ENCODE measurements at places on chromosomes 16 and 17. TPM values are rescaled to one million over a fixed set of nuclear protein-coding genes. Genes with fewer than 3 reads are reported as not detected.

- H3K4me3 ChIP-seq = no peak overlapping the region
- no peaks in the 10 kb centered on the region for H3K36me3 ChIP-seq
These were observed 12.6 kb upstream of the SRRM2 start for GRCh38 chr16:2739625-2740430.

- no peak for DNase-seq
- H3K27ac ChIP-seq = no peak overlapping the region
- no peak overlapping the region for H3K4me3 ChIP-seq
- H3K4me1 ChIP-seq = peaks cover 20% of the 10 kb centered on the region
These were observed 36.5 kb downstream of the FANCA start for GRCh38 chr16:89779909-89780305.

- no peaks in the 10 kb centered on the region for H3K4me1 ChIP-seq
- no peak overlapping the region for H3K4me3 ChIP-seq
- no peak for DNase-seq
- no peaks in the 10 kb centered on the region for H3K36me3 ChIP-seq
- H3K27ac ChIP-seq = no peak overlapping the region
These were observed 624.5 kb downstream of the RBFOX1 start for GRCh38 chr16:7957151-7957550.

GRCh38 chr17:58985367-58985766 is 121.3 kb downstream of the TRIM37 start:
- no peak overlapping the region for H3K27ac ChIP-seq
- H3K27me3 ChIP-seq = no peaks in the 10 kb centered on the region
- H3K4me3 ChIP-seq = no peak overlapping the region
- no peaks in the 10 kb centered on the region for H3K4me1 ChIP-seq

DNA sequence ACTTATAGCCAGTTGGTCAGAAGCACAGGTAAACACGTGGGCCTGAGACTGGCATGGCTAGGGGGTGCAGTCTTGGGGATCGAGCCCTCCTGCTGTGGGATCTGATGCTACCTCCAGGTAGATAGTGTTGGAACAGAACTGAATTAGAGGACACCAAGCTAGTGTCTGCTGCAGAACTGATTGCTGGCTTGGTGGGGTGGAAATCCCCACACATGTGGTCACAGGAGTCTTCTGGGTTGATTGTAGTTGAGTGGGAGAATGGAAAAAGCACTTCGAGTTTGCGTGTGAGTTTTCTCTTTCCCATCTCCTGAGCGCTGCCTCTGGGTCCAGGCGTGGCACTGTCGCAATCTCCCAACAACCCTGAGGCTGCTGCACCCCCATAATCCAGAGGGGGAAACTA is 8.0 kb upstream of the SPATA32 start:
- no peaks in the 10 kb centered on the region for H3K27me3 ChIP-seq
- no peak overlapping the region for H3K4me3 ChIP-seq
- H3K27ac ChIP-seq = no peak overlapping the region
- H3K4me1 ChIP-seq = no peaks in the 10 kb centered on the region
- H3K36me3 ChIP-seq = peaks cover 63% of the 10 kb centered on the region

CCL14 gene
- not detected for total RNA-seq

CLDN7 gene
- 0.63 TPM for total RNA-seq

SLC12A3 gene
- total RNA-seq = not detected

CD79B gene
- total RNA-seq = 18.1 TPM

C16orf46 gene
- not detected for total RNA-seq

Measured in CD8-positive, alpha-beta memory T cell (primary cell).